Left ventricle myocardium inferior (tissue), 1 donor: ENCODE measurements at places on chromosomes 1 and 21. TPM values are rescaled to one million over a fixed set of nuclear protein-coding genes. Genes with fewer than 3 reads are reported as not detected.
A peak's percentile ranks its signal among the peaks of the same experiment; 100 is the strongest.

GRCh38 chr1:219806020-219806419 is 122.3 kb downstream of the SLC30A10 start:
- DNase-seq, result no peak

- no peak for DNase-seq
Measured at GRCh38 chr1:60762176-60762575, 320.2 kb upstream of the NFIA start.

DNA sequence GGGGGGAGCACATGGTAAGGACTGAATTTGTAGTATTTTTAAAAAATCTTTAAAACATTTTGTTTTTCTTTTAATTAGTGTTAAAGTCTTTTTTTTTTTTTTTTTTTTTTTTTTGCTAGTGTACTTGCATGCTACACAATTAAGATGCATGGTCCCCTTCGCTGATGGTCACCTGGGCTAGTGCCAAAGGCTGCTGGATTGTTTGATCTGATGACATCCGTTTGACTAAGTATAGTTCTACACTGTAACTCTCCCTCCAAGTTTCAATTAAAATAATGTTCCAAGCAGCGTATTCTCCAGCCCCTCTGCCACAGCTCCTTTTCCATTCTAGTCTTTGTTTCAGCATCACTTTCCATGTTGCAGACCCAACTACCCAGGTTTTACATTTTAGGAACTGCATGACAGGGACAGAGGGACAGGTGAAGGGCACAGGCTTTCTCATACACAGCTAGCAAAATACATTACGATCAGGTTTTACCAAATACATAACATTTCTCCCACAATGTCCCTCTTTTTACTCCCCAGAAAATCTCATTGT is 852 bp upstream of the RAVER2 start:
- DNase-seq, result no peak

DNA sequence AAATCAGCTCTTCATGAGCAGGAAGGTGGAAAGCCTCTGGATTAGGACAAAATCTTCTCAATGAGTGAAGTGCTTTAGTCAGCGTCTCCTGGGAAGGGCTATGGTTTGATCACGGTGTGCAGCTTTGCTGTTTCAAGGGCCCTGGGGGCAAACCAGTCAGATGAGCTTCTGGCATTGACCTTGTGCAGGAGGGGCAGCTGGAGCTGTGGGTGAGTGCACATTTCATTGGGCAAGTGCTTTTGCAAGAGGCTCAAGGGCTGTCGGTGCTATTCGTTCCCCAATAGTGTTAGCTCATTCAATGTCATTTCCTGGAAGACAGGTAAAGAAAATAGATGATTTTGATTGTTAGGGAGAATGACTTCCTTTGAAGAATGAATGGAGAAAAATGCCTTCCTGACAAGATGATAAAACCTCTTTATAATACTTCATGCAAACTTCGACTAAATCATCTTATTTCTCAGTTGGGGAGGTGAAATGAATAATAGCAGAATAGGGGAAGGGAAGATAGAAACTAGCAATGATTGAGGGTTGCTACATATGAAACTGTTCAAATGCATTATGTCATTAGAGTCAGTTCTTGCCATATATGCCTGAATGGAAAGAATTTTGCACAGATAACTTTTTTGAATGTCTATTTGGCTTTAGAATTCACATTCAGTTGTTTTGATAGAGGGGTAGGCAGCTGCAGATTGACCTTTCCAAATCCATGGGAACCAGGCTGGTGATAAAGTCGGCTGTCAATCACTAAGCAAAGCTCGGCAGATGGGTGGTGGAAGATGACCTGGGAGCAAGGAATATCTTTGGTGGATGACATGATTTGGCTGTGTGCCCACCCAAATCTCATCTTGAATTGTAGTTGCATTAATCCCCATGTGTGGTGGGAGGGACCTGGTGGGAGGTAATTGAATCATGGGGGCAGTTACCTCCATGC is 12.9 kb upstream of the DISC1 start:
- no peak for DNase-seq

DNA sequence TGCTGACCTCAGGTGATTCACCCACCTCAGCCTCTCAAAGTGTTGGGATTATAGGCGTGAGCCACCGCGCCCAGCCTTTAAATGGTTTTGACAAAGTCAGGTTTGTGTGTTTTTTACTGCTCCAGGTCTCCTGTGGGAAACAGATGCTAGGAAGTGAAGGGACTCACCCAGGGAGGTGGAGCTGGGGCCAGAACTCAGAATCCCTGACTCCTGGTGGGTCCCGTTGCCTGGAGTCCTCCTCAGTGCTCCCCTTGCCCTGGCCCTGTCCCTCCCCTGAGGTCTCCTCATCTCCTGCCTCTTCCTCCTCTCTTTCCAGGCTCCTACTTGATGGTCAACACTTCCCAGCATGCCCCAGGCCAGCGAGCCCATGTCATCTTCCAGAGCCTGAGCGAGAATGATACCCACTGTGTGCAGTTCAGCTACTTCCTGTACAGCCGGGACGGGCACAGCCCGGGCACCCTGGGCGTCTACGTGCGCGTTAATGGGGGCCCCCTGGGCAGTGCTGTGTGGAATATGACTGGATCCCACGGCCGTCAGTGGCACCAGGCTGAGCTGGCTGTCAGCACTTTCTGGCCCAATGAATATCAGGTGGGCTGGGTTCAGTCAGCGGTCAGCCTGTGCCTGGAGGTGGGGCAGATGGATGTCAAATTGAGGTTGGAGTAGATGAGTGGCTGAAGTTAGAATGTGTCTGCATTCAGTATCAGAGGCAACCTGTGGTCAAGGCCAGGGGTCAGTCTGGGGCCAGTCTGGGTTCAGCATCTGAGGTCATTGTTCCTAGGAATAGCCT is 22.1 kb downstream of the PTPRU start:
- DNase-seq, result no peak

DNA sequence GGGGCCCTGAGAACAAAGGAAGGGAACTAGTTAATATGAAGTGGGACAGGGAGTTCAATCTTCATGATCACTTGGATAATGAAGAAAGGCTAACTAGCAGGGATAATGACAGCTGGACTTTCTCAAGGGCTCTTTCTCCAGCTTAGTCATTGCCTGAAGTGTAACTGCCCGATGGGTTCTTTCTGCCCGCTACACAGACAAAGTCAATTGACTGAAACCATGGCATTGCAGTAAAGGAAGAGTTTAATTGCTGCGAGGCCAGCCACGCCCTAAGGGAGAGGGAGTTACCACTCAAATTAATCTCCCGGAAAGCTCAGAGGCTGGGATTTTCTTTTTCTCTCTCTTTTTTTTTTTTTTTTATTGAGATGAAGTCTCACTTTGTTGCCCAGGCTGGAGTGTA is 16.6 kb upstream of the SLC2A5 start:
- no peak for DNase-seq

- no peak for DNase-seq
Measured at GRCh38 chr1:222247081-222247480, 300.8 kb downstream of the HHIPL2 start.

- no peak for DNase-seq
Measured at GRCh38 chr1:74392840-74393239, 119.6 kb downstream of the LRRC53 start.

DNA sequence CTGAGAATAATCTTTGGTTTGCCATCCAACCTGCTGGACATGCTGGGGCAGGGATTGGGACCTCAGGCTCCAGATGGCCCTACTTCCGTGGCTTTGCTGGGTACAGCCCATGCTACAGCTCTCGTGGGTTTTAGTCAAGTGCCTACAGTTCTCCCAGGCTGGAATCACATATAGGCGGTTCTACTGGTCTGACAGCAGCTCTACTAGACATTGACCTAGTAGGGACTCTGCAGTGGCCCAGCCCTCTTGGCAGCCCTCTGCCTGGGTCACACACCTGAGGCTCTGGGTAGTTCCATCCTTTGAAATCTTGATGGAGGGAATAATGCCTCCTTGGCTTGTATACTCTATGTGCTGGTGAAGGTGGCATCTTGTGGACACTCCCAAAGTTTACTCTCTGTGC is 72.2 kb downstream of the PGM1 start:
- DNase-seq, result no peak

- no peak for DNase-seq
Measured at GRCh38 chr1:11281518-11282331, 8.7 kb downstream of the UBIAD1 start.

- DNase-seq, result peak; percentile 70
Measured at GRCh38 chr1:117671781-117672501, 66.1 kb downstream of the TENT5C start.

GRCh38 chr1:58497499-58497898 is 49.0 kb downstream of the OMA1 start:
- no peak for DNase-seq

DNA sequence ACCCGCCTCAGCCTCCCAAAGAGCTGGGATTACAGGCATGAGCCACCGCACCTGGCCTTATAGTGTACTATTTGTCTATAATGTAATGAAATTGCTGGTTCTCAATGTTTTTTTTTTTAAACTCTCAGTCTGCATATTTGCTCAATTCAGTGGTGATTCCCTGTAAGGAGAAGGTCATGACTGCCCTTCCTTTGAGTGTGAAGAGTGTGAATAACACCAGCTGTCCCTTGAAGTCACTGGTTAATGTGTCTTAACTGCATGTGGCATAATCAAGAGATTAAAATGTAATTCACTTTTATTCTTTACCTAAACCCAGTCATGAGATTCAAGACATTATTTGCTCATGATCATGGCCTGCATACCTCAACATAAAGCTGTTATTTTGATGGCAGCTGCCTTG is 30.5 kb downstream of the MTF2 start:
- no peak for DNase-seq

DNA sequence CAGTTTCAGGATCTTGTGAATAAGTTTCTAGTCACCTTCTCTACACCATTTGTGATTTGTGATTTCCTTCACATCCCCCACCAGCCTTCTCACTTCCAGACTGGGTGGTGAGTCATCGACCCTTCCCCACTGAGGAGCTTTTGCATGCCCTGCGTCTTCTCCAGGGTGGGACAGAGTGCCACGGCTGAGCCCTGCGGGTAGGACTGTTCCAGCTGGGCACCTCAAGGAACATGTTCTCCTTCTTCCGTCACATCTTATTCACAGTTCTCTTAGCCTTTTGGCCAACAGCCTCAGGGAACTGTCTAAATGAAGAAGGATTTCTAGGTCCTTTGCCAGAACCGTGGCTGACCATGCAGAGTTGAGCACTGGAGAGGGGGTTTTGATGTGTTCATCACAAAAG is 116.5 kb downstream of the TMEM53 start:
- DNase-seq, result no peak

DNA sequence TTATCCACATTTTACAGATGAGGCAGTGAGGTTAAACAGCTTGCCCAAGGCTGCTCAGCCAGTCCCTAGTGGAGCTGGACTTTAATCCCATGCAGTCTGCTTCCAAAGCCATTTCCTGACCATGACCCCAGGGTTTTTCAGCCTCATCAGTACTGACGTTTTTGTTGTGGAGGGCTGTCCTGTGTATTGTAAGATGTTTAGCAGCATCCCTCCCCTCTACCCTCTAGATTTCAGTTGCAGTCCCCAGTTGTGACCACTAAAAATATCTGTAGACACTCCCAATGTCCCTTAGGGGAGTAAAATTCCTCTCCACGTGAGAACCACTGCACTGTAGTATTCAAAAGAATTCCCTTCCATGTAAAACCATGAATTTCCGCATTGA is 30.2 kb upstream of the C1orf105 start:
- DNase-seq, result no peak

DNA sequence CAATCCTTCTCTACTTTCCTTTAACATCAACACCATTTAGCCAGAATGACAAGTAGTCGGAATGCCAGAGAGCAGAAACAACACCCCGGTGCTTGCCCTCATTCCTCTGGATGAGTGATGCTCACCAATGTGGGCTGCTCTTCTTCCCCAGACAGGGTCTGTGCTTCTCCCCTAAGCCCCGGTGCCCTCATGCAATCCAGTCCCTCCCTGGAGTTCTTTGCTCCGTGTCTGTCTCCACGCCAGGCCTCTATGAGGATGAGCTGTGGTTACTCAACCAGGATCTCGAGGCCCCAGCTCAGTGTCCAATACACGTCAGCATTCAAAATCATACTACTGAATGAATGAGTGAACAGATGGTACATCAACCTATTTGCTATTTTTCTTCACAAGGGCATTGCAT is 29.7 kb upstream of the PDE9A start:
- no peak for DNase-seq

- no peak for DNase-seq
Measured at GRCh38 chr1:207901041-207901653, 9.8 kb downstream of the CD34 start.

DNA sequence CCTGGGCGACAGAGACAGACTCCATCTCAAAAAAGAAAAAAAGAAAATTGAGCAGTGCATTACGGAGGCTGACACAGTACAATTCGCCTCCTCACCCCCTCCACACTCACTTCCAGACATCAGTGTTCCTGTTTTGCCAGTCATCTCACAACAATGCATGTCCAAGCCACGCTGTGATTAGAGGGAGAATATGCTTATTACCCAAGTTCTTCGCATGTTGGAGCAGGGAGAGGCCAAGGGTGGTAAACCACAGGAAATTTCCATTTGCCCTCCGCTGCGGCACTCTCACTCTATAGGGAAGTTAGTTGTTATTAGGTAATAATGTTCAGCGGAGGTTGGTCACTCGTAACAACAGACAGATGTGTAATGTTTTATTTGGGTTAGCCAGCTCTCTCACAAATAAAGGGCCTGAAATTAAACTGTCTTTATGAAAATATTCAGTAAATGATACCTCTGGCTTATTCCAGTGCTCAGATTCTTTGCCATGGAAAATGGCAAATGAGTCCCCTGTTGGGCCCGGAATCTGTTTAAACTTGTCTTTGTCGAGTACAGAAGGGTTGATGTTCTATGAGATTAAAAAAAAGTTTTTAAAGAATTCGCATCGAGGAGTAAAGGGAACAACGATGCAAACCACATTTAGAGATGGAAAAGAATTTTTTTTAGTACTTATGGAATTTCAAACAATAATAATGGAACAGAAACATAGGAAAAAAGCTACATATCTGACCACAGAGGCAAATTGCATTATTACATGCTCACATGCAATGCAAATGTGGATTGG is 33.1 kb downstream of the KCNJ15 start:
- no peak for DNase-seq

The BSND gene
- not detected for total RNA-seq

The PAX7 gene
- total RNA-seq, result not detected

The PADI4 gene
- total RNA-seq, result 0.22 TPM

The LCE2A gene
- not detected for total RNA-seq

The BROX gene
- 28.9 TPM for total RNA-seq

The NBPF11 gene
- 3.1 TPM for total RNA-seq

The ZNF281 gene
- total RNA-seq, result 8.3 TPM

The TRAF5 gene
- total RNA-seq, result 1.5 TPM
